ENCODE measurements at places on chromosomes 5 and 9. TPM values are rescaled to one million over a fixed set of nuclear protein-coding genes. Genes with fewer than 3 reads are reported as not detected.

- DNase-seq = no peak
- H3K36me3 ChIP-seq = no peaks in the 10 kb centered on the region
- H3K27me3 ChIP-seq = no peaks in the 10 kb centered on the region
Measured at GRCh38 chr9:8816361-8816760, 1016.8 kb upstream of the DMAC1 start.

- no peaks in the 10 kb centered on the region for H3K4me1 ChIP-seq
- H3K27ac ChIP-seq = no peak overlapping the region
- H3K4me3 ChIP-seq = no peak overlapping the region
- H3K36me3 ChIP-seq = no peaks in the 10 kb centered on the region
- no peaks in the 10 kb centered on the region for H3K27me3 ChIP-seq
Measured at GRCh38 chr5:33072726-33073125, 361.6 kb downstream of the NPR3 start.

GRCh38 chr5:143225511-143225910, 178.0 kb downstream of the NR3C1 start:
- peaks cover 6% of the 10 kb centered on the region for H3K36me3 ChIP-seq
- H3K4me3 ChIP-seq = no peak overlapping the region
- no peak for DNase-seq
- H3K27me3 ChIP-seq = no peaks in the 10 kb centered on the region

DNA sequence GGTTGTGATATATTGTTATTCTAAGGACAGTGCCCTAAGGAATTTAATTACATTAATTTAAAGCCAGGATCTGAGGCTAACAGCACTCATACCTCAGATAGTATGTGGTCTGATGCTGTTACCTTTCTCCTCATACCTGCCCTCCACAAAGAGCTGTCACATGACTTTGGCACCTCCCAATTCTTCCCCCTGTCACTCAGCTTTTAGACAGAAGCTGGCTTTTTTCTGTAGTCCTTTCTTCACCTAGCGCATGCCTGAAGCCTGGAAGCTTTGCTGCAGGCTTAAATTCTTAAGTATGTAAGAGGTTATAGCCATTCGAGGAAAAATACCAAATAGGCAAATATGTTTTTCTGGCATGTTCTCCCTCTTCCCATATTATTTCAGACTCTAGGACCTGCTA, 61.0 kb upstream of the ADAMTS19 start:
- no peaks in the 10 kb centered on the region for H3K27me3 ChIP-seq
- H3K27ac ChIP-seq = no peak overlapping the region
- peaks cover 5% of the 10 kb centered on the region for H3K36me3 ChIP-seq

DNA sequence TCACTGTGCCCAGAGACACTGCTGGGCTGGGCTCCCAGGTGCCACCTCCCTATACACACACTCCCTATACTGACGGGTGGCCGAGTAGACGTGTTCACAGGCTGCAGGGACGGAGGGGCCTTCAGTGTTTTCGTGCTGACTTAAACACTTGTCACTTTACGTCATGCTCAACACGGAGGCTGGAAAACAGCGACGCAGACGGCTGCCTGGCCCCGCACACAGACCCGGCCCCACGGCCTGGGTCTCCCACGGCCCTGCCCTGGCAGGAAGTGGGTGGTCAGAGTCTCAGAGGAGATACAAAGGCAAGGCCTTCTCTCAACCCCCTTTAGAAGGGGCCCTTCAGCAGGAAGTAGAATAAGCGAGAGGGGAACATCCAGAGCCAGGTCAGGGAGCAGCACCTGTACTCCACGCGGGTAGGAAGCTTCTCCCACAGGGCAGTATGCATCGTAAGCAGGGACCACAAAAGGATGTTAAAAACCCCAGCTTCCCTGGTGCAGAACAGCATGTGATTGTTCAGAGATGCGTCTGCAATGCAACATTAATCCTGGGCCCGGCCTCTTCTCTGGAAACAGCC, 11.9 kb upstream of the TBC1D9B start:
- H3K4me3 ChIP-seq = no peak overlapping the region
- no peak for DNase-seq
- H3K27me3 ChIP-seq = peaks cover 7% of the 10 kb centered on the region
- H3K36me3 ChIP-seq = no peaks in the 10 kb centered on the region
- H3K27ac ChIP-seq = no peak overlapping the region

- H3K36me3 ChIP-seq = no peaks in the 10 kb centered on the region
- H3K27me3 ChIP-seq = peaks cover 26% of the 10 kb centered on the region
- H3K4me1 ChIP-seq = no peaks in the 10 kb centered on the region
- no peak overlapping the region for H3K27ac ChIP-seq
Measured at GRCh38 chr9:34546834-34547827, 24.3 kb upstream of the ENHO start.

DNA sequence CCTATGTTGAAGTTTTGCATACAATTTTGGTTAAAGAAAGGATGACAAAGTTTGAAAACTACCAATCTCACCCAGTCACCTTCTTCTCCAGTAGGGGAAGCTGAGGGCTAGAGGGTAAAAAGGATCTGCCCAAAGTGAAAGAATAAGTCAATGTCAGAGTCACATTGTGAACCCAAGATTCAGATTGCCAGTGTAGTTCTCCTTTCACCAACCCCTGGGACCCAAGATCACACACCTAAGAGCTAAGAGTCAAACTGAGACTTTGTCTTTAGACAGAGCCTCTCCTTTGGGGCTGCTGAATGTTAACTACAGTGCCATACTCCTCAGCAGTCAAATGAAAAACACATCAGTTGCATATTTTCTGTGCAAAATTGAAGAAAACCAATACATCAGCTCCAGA, 210.6 kb downstream of the ATP10B start:
- H3K36me3 ChIP-seq = no peaks in the 10 kb centered on the region
- no peak overlapping the region for H3K27ac ChIP-seq
- H3K4me3 ChIP-seq = no peak overlapping the region
- no peaks in the 10 kb centered on the region for H3K4me1 ChIP-seq
- H3K27me3 ChIP-seq = peaks cover 26% of the 10 kb centered on the region

GRCh38 chr9:121597698-121598166, 53.7 kb upstream of the DAB2IP start:
- H3K36me3 ChIP-seq = peaks cover 5% of the 10 kb centered on the region
- H3K27me3 ChIP-seq = peaks cover 38% of the 10 kb centered on the region
- H3K27ac ChIP-seq = no peak overlapping the region
- H3K4me3 ChIP-seq = no peak overlapping the region

- peaks cover 13% of the 10 kb centered on the region for H3K27me3 ChIP-seq
- peaks cover 11% of the 10 kb centered on the region for H3K4me1 ChIP-seq
- H3K27ac ChIP-seq = no peak overlapping the region
- H3K36me3 ChIP-seq = no peaks in the 10 kb centered on the region
- no peak overlapping the region for H3K4me3 ChIP-seq
- no peak for DNase-seq
Measured at GRCh38 chr5:65073250-65073661, 304.5 kb downstream of the CWC27 start.

GRCh38 chr5:178490935-178491652, 99.1 kb downstream of the COL23A1 start:
- no peak overlapping the region for H3K27ac ChIP-seq
- H3K27me3 ChIP-seq = peaks cover 23% of the 10 kb centered on the region
- no peaks in the 10 kb centered on the region for H3K4me1 ChIP-seq
- DNase-seq = no peak
- H3K36me3 ChIP-seq = no peaks in the 10 kb centered on the region

DNA sequence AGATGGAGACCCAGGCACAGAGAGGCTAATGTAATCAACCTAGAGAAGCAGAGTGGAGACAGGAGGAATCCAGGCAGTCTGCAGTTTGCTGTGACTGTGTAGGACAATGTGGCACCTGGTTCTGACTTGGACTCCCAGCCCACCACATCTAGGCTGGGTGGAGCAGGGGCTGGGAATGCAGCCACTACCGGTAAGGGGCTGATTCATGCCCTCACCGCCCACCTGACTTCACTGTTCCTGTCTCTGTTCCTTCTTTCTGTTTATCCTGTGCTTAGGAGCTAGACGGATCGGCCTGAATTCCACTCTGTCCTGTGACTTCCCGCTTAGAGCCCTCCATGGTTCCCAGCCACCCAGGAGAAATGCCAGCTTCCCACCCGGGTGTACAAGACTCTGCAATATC, 2.6 kb downstream of the PDLIM4 start:
- no peak for DNase-seq
- H3K27me3 ChIP-seq = peaks cover 11% of the 10 kb centered on the region
- no peaks in the 10 kb centered on the region for H3K4me1 ChIP-seq
- no peak overlapping the region for H3K27ac ChIP-seq

DNA sequence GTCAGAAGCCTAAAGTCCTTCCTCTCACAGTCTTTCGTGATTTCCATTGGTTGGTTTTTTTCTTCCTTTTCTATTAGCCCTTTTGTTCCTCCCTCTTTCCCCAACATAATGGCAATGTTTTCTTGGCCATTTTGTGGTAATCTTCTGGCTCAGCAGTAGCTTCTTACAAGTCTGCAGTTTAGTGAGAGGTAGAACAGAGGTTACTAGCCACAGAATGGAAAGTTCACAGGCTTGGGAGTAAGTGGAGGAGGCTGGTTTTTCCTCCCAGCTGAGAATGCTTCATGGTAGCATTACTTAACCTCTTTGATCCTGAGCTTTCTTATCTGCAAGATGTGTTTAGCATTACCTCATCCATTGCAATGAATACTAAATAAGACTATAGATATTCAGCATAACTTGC, 346.9 kb downstream of the NFIB start:
- H3K36me3 ChIP-seq = no peaks in the 10 kb centered on the region
- no peak for DNase-seq
- no peaks in the 10 kb centered on the region for H3K27me3 ChIP-seq
- H3K4me1 ChIP-seq = no peaks in the 10 kb centered on the region
- H3K27ac ChIP-seq = no peak overlapping the region

DNA sequence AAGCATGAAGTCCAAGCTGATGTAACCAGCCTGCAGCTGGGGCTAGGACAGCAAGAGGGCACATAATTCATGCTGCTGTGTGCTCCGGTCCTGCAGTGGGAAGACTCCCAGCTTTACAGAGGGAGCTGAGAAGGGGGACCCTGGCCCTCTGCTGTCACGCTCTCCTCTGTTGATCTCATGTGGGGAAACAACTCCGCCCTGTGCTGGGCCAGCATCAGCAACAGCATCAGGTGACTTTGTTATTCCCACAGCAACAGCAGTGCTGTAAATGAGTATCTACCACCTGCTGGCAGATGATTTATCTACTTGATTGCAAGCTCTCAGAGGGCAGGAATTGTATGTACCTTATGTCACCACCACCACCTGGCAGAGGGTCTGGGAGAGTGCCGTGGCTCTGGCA, 176.2 kb downstream of the COL23A1 start:
- peaks cover 28% of the 10 kb centered on the region for H3K27me3 ChIP-seq
- H3K27ac ChIP-seq = no peak overlapping the region
- no peaks in the 10 kb centered on the region for H3K4me1 ChIP-seq

- no peak for DNase-seq
- peaks cover 6% of the 10 kb centered on the region for H3K27me3 ChIP-seq
- peaks cover 6% of the 10 kb centered on the region for H3K4me1 ChIP-seq
- H3K36me3 ChIP-seq = no peaks in the 10 kb centered on the region
- no peak overlapping the region for H3K4me3 ChIP-seq
- no peak overlapping the region for H3K27ac ChIP-seq
Measured at GRCh38 chr5:73638344-73639095, 12.5 kb downstream of the ARHGEF28 start.

- peaks cover 9% of the 10 kb centered on the region for H3K4me1 ChIP-seq
- no peak for DNase-seq
- H3K27me3 ChIP-seq = no peaks in the 10 kb centered on the region
- no peak overlapping the region for H3K27ac ChIP-seq
- no peaks in the 10 kb centered on the region for H3K36me3 ChIP-seq
- H3K4me3 ChIP-seq = no peak overlapping the region
Measured at GRCh38 chr5:56088967-56089829, 94.4 kb upstream of the IL6ST start.

ALDOB gene
- total RNA-seq = not detected

WNK2 gene
- not detected for total RNA-seq

IER5L gene
- 0.64 TPM for total RNA-seq

RACK1 gene
- total RNA-seq = 1,671 TPM

ATOX1 gene
- total RNA-seq = 60.0 TPM

ZNF462 gene
- total RNA-seq = 0.31 TPM

CCL28 gene
- 18.3 TPM for total RNA-seq
